Hematopoietic multipotent progenitor cell treated with erythropoietin and hydrocortisone succinate and interleukin-3 and kit ligand, for 15 days (in vitro differentiated cells): ENCODE measurements at places on chromosomes 7 and 10.

DNA sequence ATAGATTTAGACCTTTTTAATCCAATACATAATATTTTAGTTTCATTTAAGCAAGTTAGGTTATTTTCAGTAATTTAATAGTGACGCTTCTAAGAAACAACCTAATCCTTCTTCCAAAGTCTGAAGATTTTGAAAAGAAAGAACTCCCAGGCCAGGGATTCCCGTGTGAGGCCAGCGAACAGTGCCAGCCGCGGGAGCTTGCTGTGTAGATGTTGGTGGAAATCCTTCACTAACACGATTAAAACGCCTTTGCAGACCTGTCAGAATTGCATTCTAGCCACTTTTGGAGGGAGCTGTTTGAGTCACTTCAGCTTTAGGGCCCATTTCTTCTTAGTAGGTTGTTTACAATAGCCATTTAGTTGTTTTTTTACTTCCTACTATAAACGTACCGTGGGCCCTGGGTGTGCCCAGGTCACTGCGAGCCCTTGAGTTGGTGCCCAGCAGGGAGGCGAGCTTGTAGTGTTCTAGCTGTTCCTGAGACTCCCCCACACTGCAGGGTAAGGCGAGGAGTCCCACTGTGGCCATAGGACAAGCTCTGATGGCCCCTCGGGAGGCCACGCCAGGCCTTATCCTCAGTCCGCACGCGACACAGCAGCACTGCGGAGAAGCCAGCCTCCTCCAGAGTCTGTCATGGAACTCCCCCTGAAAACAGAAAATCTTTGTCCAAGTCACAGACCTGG lies 32.3 kb downstream of the PPP2R2D start:
- no peak for DNase-seq

DNA sequence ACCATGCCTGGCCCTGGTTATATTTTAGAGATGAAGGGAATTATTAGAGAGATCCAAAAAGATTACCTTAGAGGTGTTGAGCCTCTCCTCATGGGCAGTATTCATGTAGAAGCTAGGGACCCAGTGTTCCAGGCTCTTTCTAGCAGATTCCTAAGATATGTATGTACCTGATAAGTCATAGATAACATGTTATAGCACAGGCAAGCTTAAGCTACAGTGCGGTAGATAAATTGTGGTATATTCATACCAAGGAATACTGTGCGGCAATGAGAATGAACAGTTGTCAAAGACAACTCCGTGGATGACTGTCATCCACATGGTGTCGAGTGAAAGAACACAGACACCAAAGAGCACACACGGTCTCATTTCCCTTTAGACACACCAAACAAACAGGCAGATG lies 53.1 kb downstream of the TACR2 start:
- DNase-seq: no peak

DNA sequence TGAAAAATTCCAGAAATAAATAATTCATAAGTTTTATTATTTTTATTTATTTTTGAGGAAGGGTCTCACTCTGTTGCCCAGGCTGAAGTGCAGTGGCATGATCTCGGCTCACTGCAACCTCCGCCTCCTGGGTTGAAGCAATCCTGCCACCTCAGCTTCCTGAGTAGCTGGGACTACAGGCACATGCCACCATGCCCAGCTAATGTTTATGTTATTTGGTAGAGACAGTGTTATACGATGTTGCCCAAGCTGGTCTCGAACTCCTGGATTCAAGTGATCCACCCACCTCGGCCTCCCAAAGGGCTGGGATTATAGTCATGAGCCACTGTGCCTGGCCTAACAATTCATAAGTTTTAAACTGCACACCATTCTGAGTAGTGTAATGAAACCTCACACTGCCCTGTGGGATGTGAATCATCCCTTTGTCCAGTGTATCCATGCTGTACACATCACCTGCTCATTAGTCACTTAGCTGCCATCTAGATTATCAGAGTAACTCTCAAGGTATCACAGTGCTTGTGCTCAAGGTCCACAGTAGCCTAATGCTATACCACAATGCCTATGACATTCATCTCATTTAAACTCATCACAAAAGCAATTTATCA lies 17.9 kb downstream of the RTKN2 start:
- DNase-seq: no peak

DNA sequence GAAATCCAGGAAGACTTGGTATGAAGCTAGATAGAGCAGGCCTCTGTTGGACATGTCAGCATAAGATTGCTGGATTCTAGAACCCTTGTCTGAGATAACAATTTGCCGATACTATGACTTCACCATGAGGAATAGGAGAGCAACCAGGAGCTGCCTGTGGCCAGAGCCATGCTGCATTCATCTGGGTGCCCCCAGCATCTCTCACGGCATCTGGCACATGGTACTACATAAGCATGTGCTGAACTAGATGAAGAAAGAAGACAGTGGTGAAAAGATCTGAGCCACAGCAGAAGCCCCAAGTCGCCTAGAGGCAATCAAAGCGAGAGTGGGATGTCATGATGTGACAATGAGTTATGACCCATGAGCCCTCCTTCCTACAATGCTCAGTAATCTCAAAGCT lies 19.5 kb downstream of the GOT1 start:
- no peak for DNase-seq

DNA sequence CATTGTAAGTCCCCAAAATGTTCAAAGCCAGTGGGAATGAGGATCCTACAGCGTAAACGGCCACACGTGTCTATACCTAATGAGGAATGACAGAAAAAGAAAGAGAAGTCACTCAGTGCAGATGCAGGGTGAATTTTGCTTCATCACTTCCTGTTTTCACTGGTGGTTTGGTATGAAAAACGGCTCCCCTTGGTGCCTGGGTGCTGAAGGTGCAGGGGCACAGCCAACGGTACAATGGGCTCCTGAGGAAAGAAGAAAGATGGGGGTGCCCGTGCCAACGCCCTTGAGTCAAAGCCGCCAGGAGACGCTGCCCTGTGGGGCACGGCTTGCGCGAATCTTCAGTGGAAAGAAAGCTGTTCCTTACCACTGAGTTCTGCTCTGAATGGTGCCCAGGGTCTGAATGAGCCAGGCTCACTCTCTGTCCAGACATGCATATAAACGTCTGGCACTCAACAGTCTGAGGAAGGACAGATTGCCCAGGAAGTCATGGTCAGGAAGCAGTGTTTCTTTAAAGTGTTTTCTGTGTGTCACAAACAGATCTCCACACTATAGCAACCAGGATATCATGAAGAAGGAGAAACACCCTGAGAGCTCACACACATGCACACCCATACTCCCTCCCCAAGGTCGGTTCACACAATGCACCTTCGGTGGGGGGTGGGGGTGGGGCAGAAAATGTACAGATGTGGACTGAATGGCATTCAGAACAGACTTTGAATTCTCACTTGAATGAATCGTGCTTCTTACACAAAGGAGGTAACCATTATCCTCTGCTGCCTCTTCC lies 105.8 kb downstream of the ELMO1 start:
- DNase-seq: peak; percentile 14

- DNase-seq: no peak
These were observed 87.0 kb downstream of the ADK start for GRCh38 chr10:74238031-74238431.

- DNase-seq: no peak
These were observed 461.2 kb downstream of the INHBA start for GRCh38 chr7:41241641-41242040.

DNA sequence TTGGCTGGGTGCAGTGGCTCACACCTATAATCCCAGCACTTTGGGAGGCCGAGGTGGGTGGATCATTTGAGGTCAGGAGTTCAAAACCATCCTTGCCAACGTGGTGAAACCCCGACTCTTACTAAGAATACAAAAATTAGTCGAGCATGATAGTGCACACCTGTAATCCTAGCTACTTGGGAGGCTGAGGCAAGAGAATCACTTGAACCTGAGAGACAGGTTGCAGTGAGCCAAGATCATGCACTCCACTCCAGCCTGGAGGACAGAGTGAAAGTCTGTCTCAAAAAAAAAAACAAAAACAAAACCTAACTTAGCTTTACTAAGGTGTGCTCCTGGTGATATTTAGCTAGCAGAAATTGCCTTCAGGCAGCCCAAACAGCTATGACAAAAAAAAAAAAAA lies 24.3 kb upstream of the VDAC2 start:
- DNase-seq: no peak

DNA sequence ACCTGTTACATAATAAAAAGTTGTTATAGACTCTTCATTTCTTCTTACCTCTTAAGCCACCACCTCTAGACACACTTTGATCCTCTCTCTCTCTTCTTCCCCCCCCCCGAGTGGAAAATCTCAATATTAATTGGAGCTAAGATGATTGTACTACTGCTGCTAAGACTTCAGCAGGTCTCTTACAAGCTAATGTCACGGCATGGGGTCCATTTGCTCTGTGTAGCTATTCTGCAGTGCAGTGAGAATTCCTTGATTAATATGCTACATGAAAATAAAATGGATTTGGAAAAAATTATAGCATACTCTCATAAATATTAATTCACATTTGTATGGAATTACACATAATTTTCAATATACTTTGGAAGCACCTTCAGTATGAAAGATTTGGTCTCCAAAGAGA lies 297.2 kb downstream of the AUTS2 start:
- no peak for DNase-seq

DNA sequence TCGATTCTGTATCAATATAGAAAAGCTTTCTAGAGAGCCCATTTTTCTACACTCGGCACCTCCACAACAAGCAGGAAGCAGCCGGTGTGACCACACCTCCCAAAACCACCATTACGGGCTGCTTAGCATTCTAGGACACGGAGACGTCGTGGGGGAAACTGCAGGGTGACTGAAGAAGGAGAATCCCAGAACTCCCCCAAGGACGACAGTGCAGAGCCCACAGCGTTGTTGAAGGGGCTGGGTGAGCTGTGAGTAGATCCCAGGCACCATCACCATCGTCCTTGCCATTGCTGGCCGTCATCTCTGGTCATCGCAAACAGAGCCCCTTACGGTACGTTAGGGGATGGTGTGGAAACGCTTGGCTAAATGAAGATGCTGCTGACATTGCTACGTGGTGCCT lies 351.8 kb downstream of the PTPRN2 start:
- DNase-seq: no peak
